ENCODE measurements at places on chromosomes 4 and X.

- no peak for DNase-seq
Measured at GRCh38 chr4:151153585-151153984, 54.2 kb downstream of the RPS3A start.

GRCh38 chrX:153871946-153872878 lies 13.8 kb downstream of the L1CAM start:
- no peak for DNase-seq

DNA sequence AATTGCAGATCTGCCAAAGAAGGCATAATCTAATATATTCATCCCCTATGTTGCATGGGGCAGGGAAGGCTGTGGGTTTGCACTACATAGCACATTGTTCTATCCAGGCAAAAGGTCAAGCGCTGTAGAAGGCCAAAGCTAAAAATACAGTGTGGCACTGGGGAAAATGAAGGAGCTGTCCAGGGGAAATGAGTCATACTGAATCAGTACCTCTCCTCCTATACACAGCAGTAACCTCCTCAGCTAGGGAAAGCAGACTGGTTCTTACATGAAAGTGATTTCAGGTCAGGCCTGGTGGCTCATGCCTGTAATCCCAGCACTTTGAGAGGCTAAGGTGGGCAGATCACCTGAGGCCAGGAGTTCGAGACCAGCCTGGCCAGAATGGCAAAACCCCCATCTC lies 31.0 kb upstream of the SLC25A4 start:
- no peak for DNase-seq

- no peak for DNase-seq
Measured at GRCh38 chr4:35556387-35556786, 687.9 kb downstream of the ARAP2 start.

DNA sequence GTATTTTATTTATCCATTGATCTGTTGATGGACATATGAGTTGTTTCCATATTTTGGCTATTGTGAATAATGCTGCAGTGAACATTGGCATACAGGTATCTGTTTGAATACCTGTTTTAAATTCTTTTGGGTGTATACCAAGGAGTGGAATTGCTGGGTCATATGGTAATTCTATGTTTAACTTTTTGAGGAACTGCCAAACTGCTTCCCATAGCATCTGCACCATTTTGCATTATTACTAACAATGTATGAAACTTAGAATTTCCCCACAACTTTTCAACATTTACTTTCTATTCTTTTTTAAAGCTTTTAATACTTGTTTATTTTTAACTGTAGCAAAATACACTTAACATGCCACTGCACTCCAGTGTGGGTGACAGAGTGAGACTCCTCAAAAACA lies 57.0 kb upstream of the MSN start:
- no peak for DNase-seq

GRCh38 chrX:84187533-84188319 lies at the start of gene RPS6KA6:
TSS of gene RPS6KA6 (minus strand) at chrX:84188199. CDS start at chrX:84187899, 300 bp downstream.
- DNase-seq = no peak

- DNase-seq = no peak
Measured at GRCh38 chr4:74543231-74543781, 98.4 kb downstream of the AREG start.

- DNase-seq = peak; percentile 2
Measured at GRCh38 chr4:81030981-81031791, 678 bp downstream of the BMP3 start.

GRCh38 chr4:62531731-62532130 lies 1331.6 kb downstream of the ADGRL3 start:
- DNase-seq = no peak

DNA sequence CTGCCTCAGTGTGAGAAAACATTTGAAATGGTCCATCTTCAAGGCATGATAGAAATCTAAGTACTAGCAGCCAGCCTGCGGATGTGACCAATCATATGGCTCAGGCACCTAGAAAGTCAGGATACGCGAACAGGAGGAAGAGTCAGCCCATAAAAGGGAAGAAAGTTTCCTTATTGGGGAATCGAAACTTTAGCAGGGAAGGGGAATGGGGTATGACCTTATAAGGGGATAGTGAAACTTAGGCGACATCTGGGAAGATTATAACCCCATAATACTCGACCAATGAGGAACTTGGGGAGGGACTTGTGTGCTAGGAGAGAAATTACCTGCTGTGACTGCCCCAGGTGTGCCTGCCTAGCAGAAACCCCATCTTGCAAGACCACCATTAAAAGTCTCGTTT lies 26.2 kb upstream of the PYURF start:
- no peak for DNase-seq

Measured in activated T-cell treated with anti-CD3 and anti-CD28 coated beads, Interleukin-2, amount 50 U/mL, for 72 hours (primary cell).